ENCODE measurements at places on chromosomes 3 and 15.

DNA sequence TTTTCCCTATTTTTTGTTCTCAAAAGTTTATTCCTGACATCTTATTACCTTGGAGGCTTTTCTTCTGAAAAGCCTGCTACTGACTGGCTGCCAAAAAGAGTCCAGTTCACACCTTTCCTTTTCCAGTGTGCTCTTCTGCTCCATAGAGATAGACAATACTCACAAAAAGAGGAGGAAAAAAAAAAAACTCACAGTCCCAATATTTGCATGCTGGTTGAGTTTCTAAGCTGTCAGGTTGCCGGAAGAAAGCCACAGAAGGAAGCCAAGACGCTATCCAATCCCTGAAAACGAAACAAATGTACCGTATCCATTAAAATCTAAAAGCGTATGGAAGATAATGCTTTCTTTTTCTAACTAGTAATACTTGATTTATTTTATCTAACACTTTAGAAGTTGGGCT lies 299.5 kb downstream of the CADM2 start:
- no peak for DNase-seq

GRCh38 chr3:7285505-7285904 lies 424.6 kb downstream of the GRM7 start:
- no peak for DNase-seq

- no peak for DNase-seq
Observed at GRCh38 chr3:163548015-163548414, 1530.3 kb downstream of the SI start.

GRCh38 chr3:191236646-191237045 lies 37.6 kb downstream of the OSTN start:
- no peak for DNase-seq

DNA sequence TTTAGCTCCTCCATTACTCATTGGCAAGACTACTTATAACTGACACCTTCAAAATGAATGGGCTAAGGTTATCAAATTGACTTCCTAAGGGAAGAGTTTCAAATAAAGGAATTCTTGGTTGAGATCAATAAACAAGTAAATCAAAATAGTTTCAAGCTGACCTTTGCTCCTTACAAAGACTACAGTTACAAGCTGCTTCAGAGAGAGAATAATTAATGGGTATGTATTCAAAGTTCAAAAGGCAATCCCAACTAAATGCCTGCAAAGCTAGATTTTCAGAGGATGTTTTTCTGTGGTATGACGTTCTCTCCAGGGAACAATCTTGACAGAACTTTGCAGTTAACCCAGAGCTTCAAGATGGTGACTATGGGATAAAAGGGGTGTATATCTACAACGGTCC lies 153.7 kb downstream of the SUCLG2 start:
- DNase-seq, result no peak

GRCh38 chr3:141898908-141899307 lies 22.5 kb downstream of the ATP1B3 start:
- DNase-seq, result no peak

DNA sequence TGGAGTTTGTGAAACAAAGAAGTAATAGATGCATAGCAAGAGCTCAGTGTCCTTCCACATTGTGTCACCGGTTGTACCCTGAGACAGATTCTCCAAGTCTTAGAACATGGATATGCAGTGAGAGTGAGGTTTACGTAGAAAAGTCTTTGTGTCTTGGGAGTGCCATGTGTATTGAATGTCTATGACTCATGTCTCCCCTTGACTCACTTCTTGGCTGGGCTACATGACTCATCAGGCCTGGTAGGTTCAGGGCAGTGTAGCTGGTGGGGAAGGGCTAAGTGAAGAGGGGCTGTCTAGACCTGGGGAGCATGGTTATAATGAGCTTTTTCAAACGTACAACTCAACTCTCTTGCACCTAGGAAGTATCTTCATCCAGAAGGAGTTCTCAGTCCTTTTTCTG lies 167.4 kb downstream of the GAP43 start:
- no peak for DNase-seq

DNA sequence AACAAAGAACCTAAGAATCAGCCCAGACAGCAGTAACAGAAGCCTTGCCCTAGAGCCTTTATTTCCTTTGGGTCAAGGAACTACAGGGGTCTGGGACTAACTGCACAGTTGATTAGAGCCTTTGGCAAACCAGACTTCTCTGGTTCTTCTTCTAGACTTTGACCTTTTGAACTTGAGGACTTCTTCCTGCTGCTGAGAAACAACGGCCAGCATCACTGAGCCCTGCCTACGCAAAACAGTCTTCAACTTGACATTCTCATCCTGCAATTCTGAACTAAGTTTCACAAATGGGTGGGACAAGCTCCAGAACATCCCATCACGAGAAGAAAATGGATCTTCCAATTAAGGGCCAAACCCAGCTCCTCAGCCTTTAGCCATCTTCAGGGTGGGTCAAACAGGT lies 31.4 kb downstream of the CMTM6 start:
- DNase-seq, result no peak

- DNase-seq, result no peak
Observed at GRCh38 chr15:41987246-41987924, 15.0 kb upstream of the EHD4 start.

DNA sequence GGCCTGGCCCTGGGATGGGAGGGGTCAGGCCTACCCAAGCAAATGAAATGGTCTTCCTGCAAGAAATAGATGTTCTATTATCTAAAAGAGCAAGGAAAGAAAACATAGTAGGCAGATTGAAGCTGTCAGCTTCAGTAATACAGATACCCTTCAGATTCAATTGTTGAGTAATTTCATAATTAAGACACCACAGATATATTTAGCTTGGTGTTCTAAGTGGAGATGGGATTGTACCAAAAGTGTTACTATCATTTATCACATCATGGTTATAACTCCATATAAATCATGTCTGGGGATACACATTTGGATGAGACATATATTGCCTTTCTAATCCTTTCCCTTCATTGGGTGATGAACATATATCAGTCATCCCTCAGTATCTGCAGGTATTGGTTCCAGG lies 41.9 kb upstream of the FAH start:
- DNase-seq, result no peak

DNA sequence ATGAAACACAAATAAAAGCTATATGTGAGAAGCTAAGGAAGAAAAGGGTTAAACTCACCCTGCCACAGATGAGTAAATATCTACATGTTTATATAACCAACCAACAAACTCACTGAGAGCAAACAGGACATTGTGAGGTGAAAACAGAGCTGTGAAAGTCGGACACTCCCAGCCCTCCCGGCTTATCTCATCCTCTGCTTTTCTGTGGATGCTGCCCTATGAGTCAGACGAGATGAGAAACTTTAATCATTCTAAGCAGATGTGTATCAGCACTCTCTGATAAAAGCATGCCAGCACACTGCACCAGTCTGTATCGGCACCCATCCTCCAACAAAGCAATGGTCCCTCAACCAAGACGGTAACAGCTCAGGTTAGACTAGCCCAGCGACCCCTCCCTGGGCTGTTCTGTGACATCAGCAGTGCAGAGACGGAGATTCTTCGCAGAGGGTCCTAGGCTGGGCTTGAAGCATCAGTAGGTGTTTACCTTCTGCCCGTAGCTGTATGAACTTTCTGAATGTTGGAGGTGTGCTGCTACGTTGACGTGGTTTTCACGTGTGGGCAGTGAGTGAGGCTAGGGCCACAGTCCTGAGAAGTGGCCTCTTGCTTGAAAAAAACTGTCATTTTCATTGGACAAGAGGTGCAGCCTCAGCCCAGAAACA lies 119.8 kb upstream of the ALDH1A3 start:
- DNase-seq, result no peak

GRCh38 chr15:51842852-51843737 lies 13.6 kb downstream of the TMOD3 start:
- DNase-seq, result no peak

DNA sequence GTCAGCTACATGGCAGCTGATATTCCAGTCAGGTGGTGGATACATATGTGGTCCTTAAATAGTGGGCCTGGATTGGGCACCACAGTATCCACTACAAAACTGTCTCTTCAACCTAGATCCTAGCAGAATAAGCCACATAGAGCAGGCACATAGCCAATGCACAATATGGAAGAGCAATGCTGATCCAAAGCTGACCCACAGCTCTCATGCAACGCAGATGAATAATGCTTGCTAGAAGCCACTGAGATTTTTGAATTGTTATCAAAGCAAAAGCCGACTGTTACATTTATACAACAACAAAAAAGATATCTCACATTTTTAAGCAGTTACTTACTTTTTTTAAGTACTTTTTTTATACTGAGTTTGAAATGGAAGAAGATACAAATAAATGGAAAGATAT lies 11.2 kb downstream of the CNTN3 start:
- no peak for DNase-seq

DNA sequence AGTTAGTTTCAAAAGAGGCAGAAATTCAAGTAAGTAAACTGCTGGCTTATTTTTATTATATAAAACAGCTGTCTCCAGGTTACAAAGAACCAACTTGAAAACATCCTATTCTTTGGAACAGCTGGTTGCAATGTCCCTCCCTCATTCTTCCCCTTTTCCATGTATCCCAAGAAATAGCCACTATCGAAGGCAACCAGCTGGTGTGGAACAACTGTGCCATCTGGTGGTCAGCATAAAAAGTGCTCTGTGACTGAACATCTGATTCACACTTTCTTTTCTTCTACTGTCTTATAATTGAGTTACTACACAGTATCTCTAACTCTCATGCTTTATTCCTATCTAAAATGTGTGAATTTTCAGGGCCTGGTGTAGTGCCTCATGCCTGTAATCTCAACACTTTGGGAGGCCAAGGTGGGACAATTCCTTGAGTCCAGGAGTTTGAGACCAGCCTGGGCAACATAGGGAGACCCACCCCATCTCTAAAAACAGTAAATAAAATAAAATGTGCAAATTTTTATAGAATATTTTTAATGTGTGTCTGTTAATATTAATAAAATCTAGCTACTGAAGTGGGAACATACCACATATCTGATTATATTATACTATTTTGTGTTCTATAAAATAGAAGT lies 9.6 kb downstream of the OSBPL11 start:
- DNase-seq, result peak; percentile 64

DNA sequence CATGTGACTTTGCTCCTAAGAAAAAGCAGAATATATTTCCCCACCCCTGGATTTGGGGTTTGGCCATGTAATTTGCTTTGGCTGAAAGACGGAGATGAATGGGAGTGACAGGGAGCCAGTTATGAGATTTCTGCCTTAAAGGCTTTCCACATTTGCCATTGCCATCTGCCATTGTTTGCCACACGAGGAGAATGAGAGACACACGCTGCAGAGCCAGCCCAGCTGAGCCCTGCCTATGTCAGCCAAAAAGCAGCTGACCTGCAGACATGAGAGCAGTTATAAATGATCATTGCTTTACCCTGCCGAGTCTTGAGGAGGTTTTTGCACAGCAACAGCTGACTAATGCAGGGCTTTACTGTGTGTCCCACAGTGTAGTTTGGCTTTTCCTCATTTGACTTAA lies 40.6 kb upstream of the RFTN1 start:
- DNase-seq, result no peak

GRCh38 chr3:172824229-172824628 lies 73.7 kb downstream of the ECT2 start:
- DNase-seq, result no peak

DNA sequence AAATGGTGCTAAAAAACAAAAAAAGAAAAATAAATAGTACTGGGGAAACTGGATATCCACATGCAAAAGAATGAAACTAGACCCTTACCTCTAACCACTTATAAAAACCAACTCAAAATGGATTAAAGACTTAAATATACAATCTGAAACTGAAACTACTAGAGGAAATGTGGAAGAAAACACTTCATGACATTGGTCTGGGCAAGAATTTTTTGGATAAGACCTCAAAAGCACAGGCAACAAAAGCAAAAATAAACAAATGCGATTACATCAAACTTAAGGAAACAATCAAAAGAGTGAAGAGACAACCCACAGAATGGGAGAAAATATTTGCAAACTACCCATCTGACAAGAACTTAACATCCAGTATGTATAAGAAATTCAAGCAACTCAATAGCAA lies 6.4 kb downstream of the IFT57 start:
- DNase-seq, result no peak

- no peak for DNase-seq
Observed at GRCh38 chr3:152870027-152870426, 35.1 kb downstream of the P2RY1 start.

- DNase-seq, result no peak
Observed at GRCh38 chr15:56654624-56655023, 78.7 kb downstream of the ZNF280D start.

DNA sequence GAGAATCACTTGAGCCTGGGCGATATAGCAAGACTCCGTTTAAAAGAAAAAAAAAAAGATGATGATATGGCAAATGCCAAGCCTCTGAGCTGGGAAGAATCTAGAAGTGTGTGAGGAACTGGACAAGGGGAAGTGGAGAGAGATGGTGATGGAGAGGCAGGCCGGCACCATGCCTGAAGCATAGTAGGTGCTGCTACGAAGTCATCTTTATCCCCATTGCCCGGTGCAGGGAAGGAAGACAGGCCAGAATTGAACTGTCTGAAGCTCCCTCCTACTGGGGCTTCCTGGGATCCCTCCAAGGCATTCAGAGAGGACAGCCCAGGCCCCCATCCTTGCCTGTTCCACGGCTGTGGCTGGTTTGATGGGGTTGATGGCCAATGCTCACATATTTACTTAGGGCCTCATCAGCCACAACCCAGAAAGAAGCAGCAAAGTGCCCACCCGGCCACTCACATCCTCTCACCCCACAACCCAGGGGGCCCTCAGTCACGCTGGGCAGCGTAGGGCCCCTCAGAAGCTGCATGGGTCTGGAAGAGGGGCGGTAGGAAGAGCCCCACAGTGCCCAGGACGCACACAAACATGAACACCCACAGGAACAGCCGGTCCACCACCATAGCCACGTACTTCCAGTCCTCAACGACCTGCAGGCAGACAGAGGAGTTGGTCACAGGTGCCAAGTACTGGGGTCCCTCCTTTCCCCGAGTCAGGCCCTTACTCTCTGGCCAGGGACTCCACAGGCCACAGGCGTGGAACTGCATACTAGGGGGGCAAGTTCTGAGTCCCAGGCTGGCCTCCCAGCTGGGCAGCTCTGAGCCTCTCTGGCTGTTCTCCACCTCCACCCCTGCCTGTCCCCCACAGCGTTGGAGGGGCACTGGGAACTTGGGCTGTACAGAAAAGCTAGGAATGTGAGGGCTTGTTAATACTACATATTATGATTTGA lies 4.1 kb upstream of the CHRNA3 start:
- no peak for DNase-seq

All from right forelimb (tissue), 1 donor.